CD4-positive, alpha-beta T cell treated with Interleukin-10 for 1 hour (primary cell): ENCODE measurements at places on chromosomes 3 and 15.

GRCh38 chr3:123758081-123758564 lies 126.0 kb downstream of the MYLK start:
- DNase-seq = no peak

GRCh38 chr3:13714251-13714916 lies 165.5 kb downstream of the FBLN2 start:
- no peak for DNase-seq

- DNase-seq = no peak
These were observed 25.5 kb upstream of the HYKK start for GRCh38 chr15:78481917-78482316.

- no peak for DNase-seq
These were observed 14.2 kb downstream of the CPA3 start for GRCh38 chr3:148879256-148879655.

DNA sequence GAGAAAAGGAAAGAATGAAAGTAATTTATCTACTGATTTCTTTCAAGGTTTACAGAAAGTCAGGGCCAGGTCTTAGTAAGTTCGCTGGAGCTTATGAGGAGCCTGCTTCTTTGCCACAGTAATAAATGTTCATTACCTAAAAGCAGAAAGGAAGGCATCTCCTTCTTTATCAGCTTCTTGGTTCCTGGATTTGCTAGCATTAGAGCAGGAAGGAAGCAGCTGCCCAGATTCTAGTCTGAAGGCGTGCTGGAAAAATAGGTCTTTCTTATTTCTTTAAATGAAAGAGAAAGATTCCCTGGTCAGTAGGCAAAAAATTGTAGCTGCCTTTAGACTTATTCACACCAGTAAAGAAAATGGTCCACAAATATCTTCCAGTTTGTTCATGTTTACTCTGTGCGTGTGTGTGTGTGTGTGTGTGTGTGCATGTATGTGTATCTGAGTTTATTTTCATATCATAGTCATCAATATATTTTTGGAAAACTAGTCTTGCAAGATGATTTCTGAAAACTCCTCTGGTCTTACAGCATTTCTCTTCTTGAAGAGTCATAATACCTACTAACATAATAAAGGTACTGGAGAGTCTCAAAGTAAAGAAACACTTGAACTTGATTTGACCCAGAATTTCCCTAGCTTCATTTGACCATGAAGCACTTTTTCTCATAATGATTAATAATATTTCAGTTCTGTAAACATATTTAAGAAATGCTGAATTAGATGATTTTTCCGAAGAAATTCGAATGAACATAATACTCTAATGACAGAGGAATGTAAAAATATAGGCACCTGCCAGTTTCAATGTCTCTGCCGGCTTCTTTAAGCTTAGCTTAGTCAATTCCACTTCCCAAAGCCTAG lies 255.3 kb upstream of the ZPLD1 start:
- DNase-seq = no peak

GRCh38 chr3:52356126-52356525 lies 40.0 kb downstream of the DNAH1 start:
- no peak for DNase-seq

DNA sequence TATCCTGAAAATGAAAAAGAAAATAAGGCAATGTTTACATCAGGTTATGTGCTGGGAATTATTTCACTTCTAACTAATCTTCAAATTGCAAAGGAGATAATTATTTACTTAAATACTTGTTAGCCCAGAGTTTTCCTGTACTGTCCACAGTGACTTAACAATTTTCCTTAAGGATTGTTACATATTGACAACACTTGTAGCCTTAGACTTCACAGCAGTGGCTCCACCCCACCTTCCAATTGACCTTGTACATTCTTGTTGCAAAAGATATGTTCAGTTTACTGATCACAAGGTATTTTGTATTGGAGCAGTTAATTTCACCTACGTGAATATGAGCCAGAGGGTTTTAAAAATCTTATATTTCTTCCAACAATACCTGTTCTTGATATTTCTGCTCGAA lies 376.9 kb downstream of the CNTN6 start:
- no peak for DNase-seq

- no peak for DNase-seq
These were observed 13.1 kb upstream of the SNX22 start for GRCh38 chr15:64138331-64138941.

DNA sequence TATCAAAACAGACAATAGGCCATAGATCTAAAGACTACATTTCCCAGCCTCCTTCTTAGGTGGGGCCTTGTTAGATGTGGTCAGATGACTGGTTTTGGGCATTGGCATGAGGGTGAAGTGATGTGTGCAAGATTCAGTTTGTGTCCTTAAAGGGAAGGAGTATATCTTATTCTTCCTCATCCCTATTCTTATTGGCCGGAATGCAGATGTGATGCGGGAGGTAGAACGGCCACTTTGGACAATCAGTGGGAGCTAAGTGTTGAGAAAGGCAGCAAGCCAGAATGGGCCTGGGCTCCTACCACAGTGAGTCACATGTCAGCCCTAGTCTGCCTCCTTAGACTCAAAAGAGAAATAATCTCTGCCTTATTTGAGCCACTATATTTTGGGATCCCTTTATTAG lies 89.8 kb upstream of the MEX3B start:
- DNase-seq = no peak

GRCh38 chr3:17111586-17111985 lies 226.8 kb downstream of the PLCL2 start:
- DNase-seq = no peak

GRCh38 chr3:96813134-96813819 lies 1.1 kb upstream of the EPHA6 start:
- peak; percentile 24 for DNase-seq

DNA sequence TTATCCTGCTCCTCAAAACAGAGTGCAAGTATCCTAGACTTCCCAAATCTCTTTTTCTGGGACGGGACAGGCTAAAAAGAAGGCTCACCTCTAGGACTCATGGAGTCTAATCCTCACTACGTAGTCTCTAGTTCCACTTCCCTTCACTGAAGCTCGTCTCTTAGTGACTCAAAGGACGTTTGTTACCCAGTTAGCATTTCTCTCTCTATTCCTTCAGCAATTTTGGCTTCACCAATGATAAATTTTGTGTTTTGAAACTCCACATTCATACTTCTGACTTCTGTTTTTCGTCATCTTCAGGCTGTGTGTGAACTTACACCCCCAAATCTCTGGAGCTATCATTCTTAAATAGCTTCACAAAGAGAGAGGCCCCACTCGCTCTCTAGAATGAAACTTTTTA lies 627.1 kb downstream of the NAALADL2 start:
- DNase-seq = no peak

DNA sequence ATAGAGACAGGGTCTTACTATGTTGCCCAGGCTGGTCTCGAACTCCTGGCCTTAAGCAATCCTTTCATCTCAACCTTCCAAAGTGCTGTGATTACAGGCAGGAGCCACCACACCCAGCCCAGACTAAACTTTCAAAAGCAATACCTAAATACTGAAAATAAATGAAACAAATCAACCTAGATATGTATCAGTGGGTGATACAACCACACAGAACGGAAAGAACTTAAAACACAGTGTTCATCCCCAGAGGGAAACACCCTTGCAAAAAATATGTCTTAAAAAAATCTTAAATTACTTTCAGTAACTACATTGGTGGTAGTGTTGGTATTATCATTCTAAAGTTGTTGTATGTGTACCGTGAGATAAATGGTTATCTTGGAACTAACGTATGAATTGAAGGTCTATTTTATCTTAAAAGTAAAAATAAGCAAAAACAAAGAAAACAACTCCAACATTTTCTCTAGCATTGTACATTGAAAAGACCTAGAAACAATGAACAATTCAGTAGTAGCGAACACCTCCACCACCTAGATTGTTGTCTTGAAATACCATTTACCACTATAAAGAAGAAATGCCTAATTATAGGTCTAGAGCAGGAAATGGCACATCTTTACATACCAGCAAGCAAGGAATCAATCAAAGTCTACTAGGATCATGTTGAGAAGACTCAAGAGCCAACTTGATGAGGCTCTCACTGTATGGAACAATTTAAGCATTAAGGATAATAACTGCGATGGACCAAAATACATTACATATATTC lies 24.7 kb downstream of the SLTM start:
- peak; percentile 15 for DNase-seq

- DNase-seq = no peak
These were observed 217.9 kb upstream of the MME start for GRCh38 chr3:154862265-154862664.

DNA sequence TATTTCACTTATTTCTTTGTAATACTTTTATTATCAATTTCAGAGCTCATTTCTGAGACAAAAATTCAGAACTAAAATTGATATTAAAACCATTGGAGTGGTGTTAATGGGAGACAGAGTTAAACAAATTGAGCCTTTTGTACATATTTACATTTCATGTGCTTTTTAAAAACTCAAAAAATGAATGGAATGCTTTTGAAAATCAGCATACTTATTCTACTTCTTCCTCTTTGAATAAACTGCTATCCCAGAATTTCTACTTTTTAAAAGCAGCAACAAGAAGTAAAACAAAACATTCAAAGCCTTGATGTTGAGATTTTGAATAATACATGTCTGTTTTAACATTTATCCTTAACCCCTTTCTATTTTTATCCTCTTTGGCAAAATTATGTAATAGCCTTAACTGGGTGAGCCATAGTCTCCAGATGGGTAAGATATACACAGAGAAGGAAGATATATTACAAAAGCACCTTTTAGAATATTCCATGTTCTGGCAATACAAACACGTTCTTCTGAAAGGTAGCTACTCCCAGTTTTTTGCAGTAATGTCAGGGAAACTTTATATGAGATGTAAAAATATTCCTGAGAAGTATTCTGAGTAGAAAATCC lies 123.6 kb downstream of the MBNL1 start:
- DNase-seq = no peak

GRCh38 chr3:6644070-6644929 lies 216.6 kb upstream of the GRM7 start:
- DNase-seq = no peak

GRCh38 chr3:138329127-138329983 lies at the start of gene NME9:
TSS of gene NME9 (minus strand) at chr3:138329851. CDS start at chr3:138329335, 516 bp downstream.
- peak; percentile 95 for DNase-seq

DNA sequence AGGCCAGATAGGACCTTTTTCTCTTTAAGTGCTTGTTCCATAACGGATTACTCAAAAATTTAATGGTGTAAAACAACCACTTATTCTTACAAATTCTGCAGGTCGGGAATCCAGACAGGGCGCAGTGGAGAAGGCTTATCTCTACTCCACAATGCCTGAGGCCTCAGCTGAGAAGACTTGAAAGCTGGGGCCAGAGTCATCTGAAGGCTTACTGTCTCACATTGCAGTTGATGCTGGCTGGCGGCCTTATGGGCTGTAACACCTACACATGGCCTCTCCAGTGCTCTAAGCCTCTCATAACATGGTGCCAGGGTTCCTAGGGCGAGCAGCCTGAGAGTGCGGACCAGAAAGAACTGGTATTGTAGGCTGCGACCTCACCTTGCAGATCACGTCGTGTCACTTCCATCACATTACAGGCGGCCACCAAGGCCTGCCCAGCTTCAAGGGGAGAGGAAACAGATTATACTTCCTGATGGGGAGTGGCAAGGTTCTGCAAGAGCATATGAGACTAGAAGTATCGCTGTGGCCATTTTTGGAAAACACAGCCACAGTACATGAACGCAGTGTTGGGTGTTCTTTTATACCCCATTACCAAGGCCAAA lies 32.4 kb downstream of the CMTM7 start:
- DNase-seq = peak; percentile 50

GRCh38 chr3:64533617-64534317 lies 154.0 kb downstream of the ADAMTS9 start:
- peak; percentile 15 for DNase-seq

GRCh38 chr3:127987309-127987995 lies 64.8 kb upstream of the SEC61A1 start:
- DNase-seq = no peak

DNA sequence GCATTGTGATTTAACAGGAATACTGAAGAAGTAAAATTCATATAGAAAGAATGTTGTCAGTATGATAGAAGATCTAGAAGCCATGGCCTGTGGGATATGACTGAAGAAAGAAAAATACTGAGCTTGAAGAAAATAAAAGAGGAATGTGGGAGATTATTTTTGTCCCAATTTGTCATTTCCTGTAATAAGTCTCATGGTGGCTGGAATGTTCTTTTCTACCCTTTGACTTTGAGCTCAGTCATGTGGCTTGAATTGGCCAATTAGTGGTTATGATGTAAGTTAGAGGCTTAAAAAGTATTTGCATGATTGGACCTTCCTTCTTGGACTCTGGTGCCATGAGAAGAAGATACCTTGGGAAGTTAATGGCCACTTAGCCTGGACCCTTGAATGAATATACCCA lies 14.1 kb downstream of the APH1B start:
- DNase-seq = no peak

DNA sequence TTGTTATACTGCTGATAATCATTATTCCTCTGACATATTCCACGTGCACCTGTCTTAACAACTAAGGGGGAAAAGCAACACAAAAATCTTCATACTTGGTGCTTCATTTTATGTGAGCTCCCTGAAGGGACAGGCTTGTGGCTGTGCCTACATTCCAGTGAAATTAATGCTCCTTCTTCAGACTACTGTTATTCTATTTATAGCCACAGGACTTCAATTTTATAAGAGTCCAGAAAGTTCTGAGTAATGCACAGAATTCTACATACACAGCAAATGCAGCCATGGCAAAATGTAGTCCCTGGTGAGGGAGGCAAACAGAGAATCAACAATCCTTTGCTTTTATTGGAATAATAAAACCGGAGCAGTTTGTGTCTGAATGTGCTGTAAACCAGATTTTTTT lies 417.1 kb downstream of the RBMS3 start:
- no peak for DNase-seq

DNA sequence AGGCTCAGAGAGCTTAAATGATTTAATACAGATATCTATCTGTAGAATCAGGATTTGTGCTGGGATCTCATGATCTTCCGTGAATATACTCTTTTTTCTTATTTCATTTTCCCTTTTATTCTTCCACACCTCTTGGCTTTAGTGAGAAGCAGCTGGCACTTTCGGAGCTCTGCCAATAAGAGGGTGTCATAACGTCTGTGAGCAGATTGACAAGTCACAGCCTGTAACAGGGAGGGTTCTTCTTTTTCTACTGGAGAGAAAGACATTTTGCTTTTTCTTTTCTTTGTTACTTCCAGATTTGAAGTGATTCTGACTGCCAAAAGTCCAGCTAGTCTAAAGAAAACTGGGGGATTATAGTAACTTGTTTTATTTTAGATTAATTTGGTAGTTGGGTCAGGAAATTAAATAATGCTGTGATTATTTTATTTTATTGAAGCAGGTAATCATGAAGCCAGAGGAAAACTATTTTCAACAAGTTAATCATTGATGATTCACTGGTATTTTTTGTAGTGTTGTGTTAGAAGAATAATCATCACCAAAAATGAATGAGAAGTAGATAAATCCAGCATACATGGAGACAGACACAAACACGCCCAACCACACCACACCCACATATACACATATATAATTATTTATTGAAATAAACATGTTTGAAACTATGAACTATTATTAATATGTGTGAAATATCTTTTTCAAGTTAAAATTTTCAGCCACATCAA lies 69.8 kb downstream of the TNFAIP8L3 start:
- no peak for DNase-seq

- no peak for DNase-seq
These were observed 20.2 kb upstream of the TMEM41A start for GRCh38 chr3:185519021-185519420.
